Activated CD4-positive, CD25-positive, alpha-beta regulatory T cell (primary cell): ENCODE measurements at places on chromosomes 5 and 9.

- DNase-seq = no peak
These were observed 46.3 kb downstream of the AP3S1 start for GRCh38 chr5:115888027-115888426.

DNA sequence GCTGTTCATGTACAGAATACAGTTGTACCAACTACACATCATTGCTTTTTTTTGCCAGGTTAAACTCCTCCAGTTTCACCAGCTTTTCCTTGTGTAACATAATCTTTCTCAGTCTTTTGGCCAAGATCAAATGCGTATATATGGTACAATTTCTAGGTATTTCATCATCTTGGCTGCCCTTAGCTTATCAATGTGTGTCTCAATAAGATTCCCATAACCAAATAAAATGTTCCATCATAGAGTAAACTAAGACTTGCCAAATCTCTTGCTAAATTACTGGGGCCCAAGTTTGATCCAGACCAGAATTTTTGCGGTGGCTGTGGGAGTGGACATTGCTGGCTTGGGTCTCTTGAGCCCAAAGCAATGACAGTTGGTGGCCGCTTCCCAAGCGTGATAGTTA is 24.3 kb upstream of the ERBIN start:
- no peak for DNase-seq

- no peak for DNase-seq
These were observed 138.9 kb downstream of the C9orf50 start for GRCh38 chr9:129481810-129482511.

DNA sequence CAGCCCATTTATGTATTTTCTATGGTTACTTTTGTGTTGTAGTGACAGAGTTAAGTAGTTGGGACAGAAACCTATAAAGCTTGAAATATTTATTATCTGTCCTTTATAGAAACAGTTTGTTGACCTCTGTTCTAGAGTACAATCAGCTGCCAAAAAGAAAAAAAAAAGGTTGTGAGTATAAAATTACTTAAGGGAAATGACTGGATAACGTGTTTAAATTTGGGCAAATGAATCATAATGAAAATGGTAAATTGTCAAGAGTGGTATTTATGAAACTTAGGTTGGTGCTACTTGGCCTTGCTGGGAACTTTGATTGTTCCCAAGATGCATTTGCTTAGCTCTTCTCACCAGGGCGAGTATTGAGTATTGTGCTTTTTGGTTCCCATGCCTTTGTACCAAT is 70.2 kb upstream of the IL6ST start:
- DNase-seq = no peak

GRCh38 chr9:69122082-69122548 is 52.0 kb upstream of the TJP2 start:
- DNase-seq = peak; percentile 10

GRCh38 chr9:137438591-137439157 is 2.5 kb downstream of the ENTPD8 start:
- no peak for DNase-seq

GRCh38 chr9:1101846-1102641 is 51.9 kb downstream of the DMRT2 start:
- DNase-seq = no peak

- no peak for DNase-seq
These were observed 3.3 kb downstream of the SEPTIN8 start for GRCh38 chr5:132773601-132774355.

GRCh38 chr5:139148986-139149385 is 49.2 kb downstream of the SIL1 start:
- no peak for DNase-seq

DNA sequence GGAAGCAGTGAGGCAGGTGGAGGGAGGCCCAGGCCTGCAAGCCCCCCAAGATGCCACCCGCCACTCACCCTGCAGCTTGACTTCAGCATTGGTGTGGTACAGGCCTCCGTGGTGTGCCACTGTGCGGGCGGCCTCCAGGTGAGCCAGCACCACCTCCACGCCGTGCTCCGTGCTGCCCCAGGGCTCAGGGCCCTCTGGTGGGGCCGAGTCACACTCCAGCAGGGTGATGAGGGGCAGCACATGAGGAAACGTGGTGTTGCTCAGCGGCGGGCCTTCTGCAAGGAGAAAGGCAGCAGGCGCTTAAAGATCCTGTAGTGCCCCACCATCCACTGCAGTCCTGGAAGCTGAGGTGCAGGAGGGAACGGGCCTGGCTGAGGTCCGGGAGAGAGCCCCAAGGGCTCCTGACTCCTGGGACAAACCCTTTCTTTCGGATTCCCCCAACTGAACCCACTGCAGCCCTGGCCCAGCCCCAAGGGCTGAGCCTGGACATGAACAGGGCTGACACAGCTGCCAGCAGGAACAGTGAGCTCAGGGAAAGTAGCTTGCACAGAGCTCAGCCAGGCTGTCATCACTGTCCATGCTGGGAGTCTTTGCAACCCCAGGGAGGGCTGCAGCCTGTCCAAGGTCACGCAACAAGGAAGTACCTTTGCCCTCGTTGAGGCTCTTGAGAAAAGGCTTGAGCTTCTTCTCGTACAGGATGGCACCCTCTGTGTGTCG is 4.7 kb upstream of the TOR2A start:
- DNase-seq = no peak

GRCh38 chr5:73691302-73692080 is 65.5 kb downstream of the ARHGEF28 start:
- no peak for DNase-seq

DNA sequence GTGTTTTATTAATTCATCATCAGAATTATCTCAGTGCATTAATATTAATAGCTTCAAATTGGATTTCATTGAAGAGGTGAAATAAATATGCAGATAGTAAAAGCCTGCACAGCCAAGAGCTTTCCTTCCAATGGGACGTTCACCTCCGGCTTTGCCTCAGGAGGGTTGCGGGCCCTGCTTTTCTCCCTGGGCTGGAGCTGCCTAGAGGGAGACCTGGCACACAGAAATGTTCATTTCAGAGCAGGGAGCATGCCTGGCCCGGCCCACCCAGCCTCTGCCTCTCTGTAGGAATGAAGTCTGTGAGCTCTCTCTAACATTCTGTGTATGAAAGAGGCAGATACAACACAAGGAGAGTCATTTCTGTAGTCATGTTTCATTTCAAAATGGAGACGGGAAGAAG is 100.4 kb upstream of the IRX2 start:
- no peak for DNase-seq

DNA sequence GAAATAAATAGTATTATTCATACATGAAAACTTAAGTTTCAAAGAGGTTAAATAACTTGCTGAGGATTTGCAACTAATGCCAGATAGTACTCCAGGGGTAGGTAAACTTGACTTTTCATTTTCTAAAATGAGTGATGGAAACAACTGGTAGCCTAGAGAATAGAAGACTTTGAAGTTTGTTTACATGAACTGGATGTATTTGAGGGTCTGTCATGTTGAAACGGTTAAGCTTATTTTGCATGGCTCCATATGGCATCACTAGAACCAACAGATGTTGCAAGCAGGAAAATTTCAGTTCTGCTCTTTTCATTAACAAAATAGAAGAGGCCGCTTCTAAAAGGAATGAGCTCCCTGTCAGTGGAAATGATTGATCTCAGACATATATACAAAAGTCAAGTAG is 105.1 kb upstream of the SGCD start:
- no peak for DNase-seq

GRCh38 chr9:132588098-132588497 is 5.7 kb downstream of the BARHL1 start:
- DNase-seq = no peak

DNA sequence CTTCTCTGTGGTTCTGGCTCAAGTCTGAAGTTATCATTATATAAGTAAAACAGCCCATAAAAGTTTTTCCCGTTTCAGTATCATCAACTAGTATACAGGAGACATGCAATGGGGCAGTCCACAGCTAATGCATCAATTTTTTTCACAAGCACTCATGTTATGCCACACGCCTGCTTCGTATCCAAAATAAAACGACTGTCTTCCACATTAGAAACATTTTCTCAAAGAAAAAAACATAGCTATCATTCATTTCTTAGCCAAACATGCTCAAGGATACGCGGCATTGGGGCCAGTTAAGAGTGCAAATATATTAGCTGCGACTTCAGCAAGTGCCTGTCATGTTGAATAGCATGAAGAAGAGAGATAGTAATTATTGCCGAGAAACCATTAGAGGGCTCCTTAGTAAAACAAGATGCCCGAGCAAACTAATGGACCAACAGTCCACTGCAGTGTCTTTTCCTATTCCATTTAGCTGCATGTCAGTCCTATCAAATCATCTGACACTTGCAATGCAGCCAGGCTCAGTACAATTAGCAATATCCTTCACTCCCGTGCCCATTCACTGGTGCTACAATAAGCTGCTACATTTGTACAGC is 68.5 kb downstream of the BNC2 start:
- no peak for DNase-seq

- DNase-seq = no peak
These were observed 13.4 kb upstream of the AFF4 start for GRCh38 chr5:132976852-132977251.

- DNase-seq = no peak
These were observed 6.6 kb downstream of the LHX2 start for GRCh38 chr9:124017929-124018729.

DNA sequence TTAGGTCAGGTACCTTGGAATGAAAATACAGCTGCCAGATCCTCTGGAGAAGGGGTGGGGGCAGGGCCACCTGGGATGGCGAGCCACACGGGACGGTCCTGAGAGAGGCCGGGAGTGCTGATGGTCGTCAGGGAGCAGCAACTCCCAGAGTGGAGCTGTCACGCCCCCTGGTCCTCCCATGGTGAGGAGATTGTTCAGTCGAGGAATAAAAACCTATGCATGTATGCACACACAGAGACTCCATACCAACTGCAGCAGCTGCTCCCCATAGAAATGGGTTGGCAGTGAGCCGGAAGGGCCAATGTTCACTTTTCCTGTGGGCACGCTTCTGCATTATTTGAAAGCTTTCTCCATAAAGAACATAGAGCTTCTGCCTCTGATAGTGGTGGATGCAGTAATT is 45.2 kb upstream of the SEMA4D start:
- no peak for DNase-seq

- no peak for DNase-seq
These were observed 351.3 kb downstream of the ENC1 start for GRCh38 chr5:74289238-74289637.

DNA sequence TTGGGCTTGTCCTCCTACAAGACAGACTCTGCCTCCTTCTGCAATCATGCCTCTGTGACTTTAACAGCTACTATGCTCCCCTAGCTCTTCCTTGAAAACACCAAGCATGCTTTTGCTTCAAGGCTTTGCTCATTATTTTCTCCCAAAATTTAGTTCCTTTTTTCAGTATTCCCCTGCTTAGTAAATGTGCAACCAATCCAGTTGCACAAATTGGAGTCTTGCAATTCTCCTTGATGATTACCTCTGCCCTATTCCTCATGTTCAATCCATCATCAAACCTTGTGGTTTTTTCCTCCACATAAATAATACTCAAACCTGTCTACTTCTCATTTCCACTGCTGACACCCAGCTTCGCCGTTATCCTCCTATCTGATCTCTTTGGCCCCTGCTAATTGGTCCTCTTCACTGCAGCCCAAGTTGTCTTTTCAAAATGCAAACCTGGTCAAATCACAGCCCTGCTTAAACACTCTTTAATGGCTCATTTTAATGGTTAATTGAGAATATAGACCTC is 296.3 kb downstream of the CWC27 start:
- no peak for DNase-seq

GRCh38 chr9:71608021-71608420 is 160.3 kb downstream of the CEMIP2 start:
- no peak for DNase-seq

GRCh38 chr5:68544091-68544647 is 328.6 kb downstream of the PIK3R1 start:
- no peak for DNase-seq

GRCh38 chr5:119655061-119655460 is 25.7 kb downstream of the FAM170A start:
- DNase-seq = no peak
